Stimulated activated CD4-positive, alpha-beta T cell treated with anti-CD3 and anti-CD28 coated beads, Interleukin-4, amount 100 ng/mL, for 24 hours (primary cell): ENCODE measurements at places on chromosomes 1 and 21.

DNA sequence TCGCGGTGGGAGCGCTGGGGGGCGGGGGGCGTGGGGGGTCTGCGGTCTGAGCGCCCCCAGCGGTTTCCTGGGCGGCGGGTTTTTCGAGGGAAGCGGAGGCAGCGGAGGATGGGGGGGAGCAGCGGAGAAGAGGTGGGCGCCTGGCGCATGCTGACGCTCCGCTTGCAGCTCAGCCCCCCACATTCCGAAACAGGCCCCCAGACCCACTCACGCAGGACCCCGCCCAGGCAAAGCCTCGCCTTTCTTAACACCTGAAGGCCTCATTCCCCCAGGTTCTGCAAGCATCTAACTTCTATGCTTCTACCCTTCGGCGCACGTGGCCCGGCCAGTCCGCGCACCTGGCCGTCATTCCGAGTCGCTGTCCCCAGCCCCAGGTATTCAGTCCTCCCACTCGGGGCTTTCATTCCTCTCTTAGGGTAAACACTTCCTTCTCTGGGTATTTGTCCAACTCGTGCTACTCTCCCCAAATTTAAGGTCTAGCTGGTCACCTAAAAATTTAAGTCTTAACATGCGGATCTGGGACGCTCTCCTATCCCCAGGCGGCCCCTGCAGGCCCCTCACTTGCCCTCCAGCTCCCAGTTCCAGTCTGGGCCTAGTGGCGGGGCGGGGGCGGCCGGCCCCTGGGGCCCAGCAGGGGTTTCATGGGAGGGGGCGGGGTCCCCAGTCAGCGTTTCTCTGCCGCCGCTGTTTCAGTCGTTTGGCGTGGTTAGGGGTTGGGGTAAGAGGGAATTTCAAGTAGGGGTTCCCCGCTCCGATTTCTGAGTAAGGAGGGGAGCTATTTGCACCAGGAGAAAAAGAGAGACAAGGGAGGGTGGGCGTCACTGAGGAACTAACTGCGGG is 2.8 kb upstream of the ZBTB7B start:
- peak; percentile 66 for DNase-seq

- no peak for DNase-seq
These were observed 71.8 kb downstream of the EPHB2 start for GRCh38 chr1:22782406-22782805.

DNA sequence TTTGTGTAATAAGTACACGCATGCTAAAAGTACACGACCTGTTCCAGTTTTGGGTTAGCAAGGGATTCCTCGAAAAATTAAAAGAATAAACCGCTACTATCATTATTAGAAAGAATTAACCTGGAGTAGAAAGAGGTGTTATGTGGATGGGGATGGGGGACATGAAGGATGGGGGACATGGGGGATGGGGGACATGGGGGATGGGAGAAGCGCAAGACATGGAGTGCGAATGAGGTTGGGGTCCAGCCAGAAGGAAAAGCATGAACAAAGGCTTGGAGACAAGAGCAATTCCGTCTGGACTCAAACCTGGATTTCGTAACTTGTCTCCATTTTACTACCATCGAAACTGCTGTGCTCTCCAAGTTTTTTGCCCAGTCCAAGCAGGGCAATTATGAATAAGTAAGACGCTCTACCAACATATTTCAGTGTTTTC is 591 bp upstream of the KDM1A start:
- DNase-seq = no peak

GRCh38 chr1:83500987-83501591 is 497.8 kb downstream of the TTLL7 start:
- no peak for DNase-seq

DNA sequence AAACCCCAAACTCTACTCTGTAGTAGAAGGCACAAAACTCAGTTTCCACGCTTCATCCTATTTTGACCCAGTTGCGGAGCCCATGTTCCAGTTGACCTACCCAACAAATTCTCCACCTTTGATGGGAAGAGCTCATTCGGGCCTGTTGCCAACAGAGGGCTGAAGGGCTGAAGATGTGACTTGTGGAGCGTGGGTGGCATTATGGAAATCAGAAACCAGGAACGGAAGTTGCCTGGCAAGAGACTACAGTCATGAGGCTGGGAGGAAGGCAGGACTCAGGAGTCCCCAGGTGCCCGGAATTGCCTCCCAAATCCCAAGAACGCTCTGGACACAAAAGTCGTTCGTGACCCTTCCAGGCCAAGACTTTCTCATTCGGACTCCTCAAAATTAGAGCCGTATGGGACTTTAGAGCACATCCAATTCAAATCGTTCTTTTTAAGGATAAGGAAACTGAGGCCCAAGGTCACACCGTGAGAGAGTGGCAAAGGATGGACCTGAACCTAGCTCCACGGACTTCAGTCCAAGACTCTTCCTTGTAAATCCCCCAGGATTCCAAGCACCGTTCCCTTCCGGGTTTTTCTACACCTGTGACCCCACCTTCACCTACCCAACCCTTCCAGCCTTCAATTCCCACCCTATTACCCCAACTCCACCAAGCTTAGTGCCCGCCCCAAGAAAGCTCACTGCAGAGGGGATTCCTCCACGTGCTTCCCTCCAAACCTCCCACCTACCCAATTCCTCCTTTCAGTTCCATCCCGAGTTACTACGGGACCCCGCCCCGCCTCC is 739 bp downstream of the SMG5 start:
- peak; percentile 39 for DNase-seq

DNA sequence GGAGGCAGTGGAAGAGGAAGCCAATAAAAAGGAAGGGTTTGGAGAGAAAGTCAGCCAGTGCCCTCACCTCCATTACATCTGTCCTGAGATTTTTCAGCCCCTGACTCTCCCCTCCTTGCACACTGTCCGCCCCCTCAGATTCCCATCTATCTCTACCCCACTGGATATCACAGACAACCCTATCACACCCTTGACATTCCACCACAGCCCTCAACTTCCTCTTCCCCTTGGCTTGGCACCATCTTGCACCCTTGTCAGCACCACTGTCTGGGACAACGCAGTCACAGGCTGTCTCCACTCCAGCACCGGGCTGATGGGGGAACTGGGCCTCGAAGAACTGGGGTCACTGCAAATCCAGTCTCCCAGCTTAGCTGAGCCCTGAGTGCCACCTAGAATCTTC is 14.2 kb upstream of the PLEKHA6 start:
- DNase-seq = no peak

DNA sequence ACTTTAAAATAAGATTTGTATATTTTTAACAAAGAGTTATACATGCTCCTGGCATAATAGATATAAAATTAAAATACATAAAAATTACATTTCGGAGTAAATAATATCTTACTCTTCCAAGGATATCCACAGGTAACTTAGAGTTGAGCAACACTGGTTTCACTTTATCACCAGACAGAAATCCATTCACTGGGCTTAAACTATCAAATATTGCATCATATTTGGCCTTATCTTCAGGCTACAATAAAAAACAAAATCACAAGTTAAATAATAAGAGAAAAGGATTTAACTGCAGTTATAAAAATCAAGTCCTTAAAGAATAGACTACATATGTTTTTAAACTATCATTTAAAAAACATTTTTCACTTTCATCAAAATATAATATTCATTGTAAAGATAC is 55.5 kb downstream of the EPS15 start:
- DNase-seq = no peak

- no peak for DNase-seq
These were observed 305.4 kb downstream of the TTLL7 start for GRCh38 chr1:83693427-83694126.

- no peak for DNase-seq
These were observed 59.8 kb upstream of the GNG12 start for GRCh38 chr1:67893126-67893495.

DNA sequence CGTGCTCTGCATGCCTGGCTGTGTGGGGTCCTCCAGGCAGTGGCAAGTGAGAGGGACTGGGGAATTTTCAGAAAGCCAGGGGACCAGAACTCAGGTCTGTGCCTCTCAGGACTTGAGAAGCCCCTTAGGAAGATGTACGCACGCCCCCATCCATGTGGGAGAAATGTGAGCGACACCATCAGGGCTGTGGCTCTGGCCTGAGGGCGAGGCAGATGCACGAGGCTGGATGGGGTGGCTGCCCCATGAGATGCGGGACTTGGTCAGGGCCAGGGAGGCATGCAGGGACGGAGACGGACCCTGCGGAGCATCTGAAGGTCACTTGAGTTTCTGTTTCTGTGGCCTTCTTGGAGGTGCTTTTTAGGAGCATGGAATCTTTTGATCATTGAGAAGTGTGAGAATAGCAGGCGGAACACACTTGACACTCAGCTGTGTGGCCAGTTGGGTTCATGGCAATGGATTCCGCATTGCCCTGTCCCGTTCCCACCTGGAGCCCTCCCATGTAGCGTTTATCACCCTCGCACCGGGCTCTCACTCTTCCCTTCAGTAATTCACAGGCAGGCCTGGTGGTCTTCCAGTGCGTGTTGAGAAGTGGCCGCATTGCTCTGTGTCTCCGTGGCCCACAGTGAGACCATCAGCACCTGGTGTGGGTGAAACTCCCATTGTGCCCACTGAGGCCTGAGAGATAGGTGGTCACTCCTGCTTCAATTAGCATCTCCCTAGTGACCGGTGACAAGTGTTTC is 30.7 kb upstream of the ACTRT2 start:
- DNase-seq = no peak

DNA sequence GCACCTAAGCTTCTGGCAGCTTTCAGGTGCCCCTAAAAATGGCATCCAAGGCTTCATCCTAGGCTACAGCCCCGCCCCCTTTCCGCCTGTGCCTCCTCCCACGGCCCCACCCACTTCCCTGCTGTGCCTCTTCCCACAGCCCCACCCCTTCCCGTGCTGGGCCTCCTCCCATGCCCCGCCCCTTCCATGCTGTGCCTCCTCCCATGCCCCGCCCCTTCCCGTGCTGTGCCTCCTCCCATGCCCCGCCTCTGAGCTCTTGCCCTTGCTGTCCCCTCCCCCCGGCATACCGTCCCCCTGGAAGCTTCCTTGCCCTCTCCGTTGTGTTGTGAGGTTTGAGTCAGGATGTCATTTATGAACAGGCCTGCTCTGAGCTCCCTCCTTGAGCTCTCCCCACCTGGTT is 228.5 kb upstream of the AJAP1 start:
- no peak for DNase-seq

DNA sequence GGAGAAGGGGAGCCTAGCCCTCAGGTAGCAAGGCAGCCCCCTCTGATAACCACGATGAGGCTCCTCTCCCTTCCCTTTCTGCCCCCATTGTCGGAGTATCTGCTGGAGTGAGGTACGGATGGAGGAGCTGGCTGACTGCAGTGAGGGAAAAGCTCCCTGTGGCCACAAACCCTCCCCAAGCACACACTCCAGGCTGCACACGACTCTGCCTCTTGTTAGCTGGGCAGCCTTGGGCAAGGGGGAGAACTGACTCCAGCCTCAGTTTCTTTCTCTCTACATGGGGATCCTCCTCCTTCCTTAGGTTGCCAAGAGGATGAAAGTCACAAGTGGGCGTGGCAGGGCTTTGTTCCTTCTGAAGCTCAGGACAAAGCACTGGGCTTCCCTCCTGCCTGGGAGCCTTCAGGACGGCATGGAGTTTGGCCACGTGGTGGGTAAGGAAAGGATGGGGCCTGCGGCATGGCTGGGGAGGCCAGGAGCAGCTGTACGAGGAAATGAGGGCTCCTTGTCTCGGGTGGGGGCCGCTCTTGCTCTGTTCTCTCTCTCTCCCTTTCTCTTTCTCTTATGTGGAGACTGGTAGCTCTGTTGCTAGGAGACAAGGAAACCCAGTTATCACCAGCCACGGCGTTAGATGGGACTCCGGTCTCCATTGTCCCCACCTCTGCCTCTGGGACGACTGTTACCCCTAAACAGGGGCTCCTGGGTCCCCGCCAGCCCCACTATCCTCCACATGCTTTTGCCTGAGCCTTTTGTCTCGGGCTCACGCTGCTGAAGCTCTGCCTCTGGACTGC is 39.7 kb downstream of the LRP8 start:
- DNase-seq = no peak

GRCh38 chr1:162213281-162213912 is 143.9 kb downstream of the NOS1AP start:
- DNase-seq = no peak

DNA sequence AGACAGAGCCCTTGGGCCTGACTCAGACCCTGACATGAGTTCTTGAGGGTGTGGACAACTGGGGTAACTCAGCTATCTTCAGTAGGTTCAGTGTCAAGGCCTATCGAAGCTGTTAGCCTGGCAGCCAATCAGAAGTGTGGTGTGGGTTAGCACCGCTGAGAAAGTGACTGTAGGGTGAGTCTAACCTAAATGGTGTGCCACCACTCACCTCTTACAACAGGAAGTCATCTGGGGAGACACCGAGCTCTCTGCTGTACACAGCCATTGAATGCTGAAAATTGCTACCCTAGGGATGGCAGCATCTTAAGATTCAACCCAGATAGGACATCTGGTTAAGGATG is 44.6 kb downstream of the RASSF5 start:
- DNase-seq = peak; percentile 80

GRCh38 chr1:91693557-91693956 is 192.4 kb downstream of the TGFBR3 start:
- no peak for DNase-seq

DNA sequence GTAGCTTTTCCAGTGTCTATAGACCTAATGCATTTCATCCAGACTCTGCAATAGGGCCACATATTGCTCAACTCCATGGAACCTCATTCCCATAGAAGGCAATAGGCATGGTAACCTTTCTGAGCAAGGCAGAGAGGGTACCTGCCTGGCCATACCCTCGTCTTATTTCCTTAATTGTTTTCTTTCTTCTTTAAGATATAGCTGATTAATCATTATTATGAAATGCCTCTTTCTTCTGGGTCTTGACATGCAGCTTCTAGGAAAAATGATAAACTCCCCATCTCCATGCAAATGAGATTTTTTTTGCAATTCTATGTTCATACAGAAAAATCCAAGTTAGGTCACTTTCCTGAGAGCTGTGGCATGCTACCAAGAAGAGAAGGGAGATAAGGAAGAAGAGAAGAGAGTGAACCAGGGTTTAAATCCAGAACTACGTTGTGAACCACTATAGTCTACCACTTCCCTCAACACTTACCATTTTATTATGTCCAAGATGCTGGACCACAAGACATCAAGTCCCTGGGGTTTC is 33.0 kb upstream of the IL20 start:
- DNase-seq = no peak

- DNase-seq = no peak
These were observed 21.3 kb downstream of the FMO2 start for GRCh38 chr1:171206204-171206977.

- DNase-seq = no peak
These were observed 287.8 kb downstream of the LMX1A start for GRCh38 chr1:165068741-165069140.

GRCh38 chr1:55803429-55803828 is 588.3 kb upstream of the USP24 start:
- DNase-seq = no peak
